Neural crest cell (in vitro differentiated cells): ENCODE measurements at places on chromosomes 6 and 20.

DNA sequence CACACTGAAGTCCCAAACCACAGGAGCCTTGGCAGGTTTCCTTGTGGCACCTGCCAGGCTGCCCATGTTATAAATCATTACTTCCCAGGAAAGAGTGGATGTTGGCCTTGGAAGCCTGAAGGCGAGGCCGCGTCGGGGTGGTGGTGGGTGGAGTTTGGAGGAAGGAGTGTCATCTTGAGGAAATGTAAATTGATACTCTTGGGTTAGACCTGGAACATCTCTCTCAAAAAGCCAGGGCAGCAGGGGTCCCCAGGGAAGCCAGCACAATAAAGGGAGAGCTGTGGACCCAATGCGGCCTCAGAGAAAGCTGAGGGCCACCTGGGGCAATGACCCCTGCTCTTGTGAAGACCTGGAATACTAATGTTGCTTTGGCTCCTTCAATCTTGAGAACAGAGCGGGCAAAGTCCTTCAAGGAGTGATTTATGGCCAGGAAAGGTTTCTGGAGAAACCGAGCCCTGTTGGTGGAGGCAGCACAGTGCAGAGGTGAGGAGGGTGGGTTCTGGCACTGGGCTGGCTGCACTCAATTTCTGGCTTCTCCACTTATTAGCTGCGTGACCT lies 26.3 kb upstream of the TRAF3IP2 start:
- H3K27ac ChIP-seq: no peak overlapping the region
- H3K4me1 ChIP-seq: peaks cover 23% of the 10 kb centered on the region
- H3K27me3 ChIP-seq: no peaks in the 10 kb centered on the region
- H3K4me3 ChIP-seq: no peak overlapping the region

DNA sequence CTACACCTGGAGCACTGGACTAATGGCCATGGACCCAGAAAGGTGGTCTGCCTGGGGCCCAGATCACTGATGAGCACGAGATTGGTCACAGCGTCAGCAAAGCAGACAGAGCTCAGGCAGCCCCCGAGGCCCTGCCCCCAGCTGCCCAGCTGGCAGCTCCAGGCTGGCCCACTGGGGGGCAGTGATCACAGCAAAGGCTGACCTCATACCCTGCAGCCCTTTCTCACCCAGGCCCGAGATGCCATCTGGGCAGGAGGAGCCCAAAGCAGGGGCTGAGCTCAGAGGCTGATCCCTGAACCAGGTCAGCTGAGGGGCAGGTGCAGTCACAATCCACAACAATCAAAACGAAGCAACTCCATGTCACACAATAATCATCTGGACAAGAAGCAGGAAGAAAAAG lies 4.1 kb downstream of the MAP1LC3A start:
- no peak overlapping the region for H3K4me3 ChIP-seq
- H3K36me3 ChIP-seq: peaks cover 14% of the 10 kb centered on the region
- DNase-seq: no peak
- H3K27ac ChIP-seq: no peak overlapping the region
- peaks cover 36% of the 10 kb centered on the region for H3K4me1 ChIP-seq

DNA sequence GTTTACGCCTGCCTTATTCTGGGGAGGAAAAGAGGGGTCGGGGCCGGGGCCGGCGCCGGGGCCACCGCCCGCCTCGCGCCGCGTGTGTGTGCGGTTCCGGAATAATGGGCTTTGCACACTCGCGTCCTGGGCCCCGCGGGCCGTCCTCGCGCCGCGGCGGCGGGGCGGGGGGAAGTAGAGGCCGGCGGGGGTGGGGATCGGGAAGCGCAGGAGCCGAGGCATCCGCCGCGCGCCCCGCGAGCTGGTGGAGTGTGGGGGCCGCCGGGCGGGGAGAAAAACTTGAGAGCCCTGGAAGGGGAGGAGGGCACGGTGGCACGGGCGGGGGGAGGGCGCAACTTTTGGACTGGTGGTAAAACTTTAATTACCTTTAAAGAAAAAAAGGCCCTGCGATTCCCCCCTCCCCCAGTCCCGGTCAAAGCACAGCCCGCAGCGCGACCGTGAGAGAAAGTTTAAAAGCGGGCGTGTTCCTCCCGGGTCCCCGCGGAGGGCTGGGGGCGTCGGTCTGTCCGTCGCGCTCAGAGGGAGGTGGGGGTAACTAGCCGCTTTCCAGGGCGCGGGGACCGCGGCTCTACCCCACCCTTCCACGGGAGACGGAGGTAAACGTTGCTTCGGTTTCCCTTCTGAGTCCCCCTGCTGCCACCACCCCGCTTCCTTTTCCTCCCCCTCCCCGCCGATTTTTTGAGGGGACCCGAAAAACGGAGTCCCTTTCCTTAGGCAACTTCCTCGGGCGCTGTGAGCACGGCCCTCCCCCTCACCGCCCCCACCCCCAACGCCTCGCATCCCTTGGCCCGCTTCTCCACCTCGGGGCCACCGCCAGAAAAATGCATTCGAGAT lies 1.9 kb downstream of the L3MBTL3 start:
- H3K27me3 ChIP-seq: no peaks in the 10 kb centered on the region
- H3K36me3 ChIP-seq: peaks cover 8% of the 10 kb centered on the region
- no peak overlapping the region for H3K27ac ChIP-seq

GRCh38 chr20:62367633-62368391 lies 700 bp upstream of the LAMA5 start:
- peaks cover 7% of the 10 kb centered on the region for H3K4me1 ChIP-seq
- H3K36me3 ChIP-seq: no peaks in the 10 kb centered on the region
- no peak for DNase-seq

- no peak overlapping the region for H3K27ac ChIP-seq
- no peak overlapping the region for H3K4me3 ChIP-seq
- no peaks in the 10 kb centered on the region for H3K4me1 ChIP-seq
- H3K27me3 ChIP-seq: peaks cover 83% of the 10 kb centered on the region
- no peaks in the 10 kb centered on the region for H3K36me3 ChIP-seq
- no peak for DNase-seq
These were observed 17.6 kb upstream of the HLA-F start for GRCh38 chr6:29705389-29706231.

DNA sequence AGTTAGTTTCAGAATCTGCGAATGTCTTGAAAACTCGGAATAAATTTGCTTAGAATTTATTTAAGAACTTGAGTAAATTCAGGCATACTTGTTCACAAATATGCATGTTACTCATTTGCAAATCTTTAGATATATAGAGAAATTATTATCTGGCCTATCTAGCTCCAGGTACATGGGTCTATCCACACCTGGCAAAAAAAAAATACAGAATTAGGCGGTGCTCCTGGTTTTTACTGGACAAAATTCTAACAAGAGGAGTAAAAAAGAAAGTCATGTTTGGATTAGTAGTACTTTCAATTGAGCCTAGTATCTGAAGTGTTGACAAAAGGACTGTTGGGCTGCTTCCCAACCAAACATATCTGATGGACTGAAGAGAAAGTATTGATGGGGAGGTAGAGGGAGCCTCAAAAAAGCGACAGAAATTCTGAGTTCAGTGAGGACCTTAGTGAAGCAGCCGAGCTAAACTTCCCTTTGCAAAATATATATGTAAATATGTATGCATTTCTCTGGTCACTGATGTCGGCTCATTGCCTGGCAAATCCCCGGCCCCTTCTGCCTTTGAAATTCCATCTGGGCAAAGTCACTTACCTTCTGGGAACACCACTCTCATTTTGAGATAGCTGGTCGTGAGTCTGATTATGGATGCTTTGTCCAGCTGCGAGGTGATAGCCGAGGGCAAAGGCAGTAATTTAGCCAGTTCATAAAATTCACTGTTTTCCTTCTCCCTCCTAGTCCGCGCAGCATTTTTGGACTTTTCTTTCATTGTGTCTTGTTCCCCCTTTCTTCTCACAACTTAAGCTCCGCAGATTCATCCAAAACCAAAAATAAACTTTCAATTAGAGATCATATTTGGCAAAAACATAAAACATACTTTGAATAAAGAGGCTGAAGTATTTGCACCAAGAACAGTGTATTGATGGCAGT lies 1.8 kb downstream of the SIM1 start:
- no peaks in the 10 kb centered on the region for H3K36me3 ChIP-seq
- DNase-seq: no peak
